ENCODE measurements at places on chromosomes 13 and 19.

DNA sequence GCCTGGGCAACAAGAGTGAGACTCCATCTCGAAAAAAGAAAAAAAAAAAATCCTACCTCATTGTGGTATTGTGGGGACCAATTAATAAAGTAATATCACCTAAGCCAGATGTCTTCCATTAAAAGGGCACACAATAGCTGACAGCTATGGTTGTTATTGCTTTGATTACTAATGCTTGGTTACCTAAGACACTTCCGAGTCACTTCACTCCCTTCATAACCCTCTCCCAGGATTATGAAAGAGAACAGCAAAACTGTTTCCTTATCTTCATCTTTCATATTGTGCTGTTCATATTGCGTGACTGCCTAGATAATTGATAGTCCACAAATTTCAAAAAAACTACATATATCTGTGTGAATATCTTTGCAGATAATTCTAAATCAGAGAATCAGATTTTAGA is 10.3 kb upstream of the HSPH1 start:
- no peak for DNase-seq

DNA sequence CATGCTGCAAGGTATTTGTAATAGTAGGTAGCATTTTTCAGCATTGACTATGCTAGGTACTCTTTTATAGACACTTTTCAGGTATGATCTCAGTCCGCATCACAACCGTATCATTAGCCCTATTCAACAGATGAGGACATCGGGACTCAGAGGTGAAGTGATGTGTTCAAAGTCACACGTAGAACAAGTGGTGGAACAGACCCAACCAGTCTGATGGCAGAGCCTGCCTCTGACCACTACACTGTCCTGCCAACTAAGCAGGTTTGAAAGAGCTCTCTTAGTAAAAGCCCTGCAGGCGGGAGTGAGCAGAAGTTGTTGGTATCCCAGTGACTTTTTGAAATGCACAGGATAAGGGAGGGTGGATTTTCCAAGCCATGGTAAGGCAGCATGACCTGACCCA is 20.2 kb downstream of the PAF1 start:
- no peak for DNase-seq

DNA sequence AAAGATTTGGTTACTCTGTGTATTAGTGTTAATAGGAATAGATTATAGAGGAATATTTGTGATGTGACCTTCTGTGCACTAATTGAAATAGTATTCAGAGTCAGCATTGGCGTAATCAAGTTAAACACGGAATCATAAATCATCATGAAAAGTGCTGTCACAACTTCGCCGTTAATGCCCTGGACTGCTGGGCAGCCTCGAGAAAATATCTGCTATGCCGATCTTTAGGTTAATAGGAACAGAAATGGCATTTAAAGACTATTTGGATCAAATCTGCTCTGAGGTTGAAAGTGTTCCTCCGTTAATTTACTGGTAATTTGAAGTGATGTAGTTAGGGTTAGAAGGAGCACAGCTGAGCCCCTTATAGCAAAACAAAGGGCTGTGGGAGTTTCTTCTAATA is 219.0 kb downstream of the MZT1 start:
- no peak for DNase-seq

DNA sequence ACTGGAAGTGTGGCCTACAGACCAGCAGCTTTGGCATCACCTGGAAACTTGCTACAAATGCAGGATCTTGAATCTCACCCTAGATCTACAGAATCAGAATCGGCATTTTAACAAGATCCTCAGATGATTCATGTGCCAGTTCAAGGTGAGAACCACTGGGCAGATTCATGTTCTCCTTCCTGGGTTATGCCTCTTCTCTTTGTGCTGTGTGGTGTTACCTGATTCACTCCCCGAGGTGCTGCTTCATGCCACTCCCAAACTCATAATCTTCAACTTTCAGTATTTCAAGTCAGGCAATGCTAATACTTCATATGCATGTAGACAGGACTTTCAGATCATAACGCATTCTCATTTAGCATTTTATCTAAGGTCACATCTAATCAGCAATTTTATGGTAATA is 427.7 kb downstream of the FOXO1 start:
- DNase-seq = no peak

GRCh38 chr19:9871626-9872338 is 36.7 kb downstream of the PIN1 start:
- no peak for DNase-seq

DNA sequence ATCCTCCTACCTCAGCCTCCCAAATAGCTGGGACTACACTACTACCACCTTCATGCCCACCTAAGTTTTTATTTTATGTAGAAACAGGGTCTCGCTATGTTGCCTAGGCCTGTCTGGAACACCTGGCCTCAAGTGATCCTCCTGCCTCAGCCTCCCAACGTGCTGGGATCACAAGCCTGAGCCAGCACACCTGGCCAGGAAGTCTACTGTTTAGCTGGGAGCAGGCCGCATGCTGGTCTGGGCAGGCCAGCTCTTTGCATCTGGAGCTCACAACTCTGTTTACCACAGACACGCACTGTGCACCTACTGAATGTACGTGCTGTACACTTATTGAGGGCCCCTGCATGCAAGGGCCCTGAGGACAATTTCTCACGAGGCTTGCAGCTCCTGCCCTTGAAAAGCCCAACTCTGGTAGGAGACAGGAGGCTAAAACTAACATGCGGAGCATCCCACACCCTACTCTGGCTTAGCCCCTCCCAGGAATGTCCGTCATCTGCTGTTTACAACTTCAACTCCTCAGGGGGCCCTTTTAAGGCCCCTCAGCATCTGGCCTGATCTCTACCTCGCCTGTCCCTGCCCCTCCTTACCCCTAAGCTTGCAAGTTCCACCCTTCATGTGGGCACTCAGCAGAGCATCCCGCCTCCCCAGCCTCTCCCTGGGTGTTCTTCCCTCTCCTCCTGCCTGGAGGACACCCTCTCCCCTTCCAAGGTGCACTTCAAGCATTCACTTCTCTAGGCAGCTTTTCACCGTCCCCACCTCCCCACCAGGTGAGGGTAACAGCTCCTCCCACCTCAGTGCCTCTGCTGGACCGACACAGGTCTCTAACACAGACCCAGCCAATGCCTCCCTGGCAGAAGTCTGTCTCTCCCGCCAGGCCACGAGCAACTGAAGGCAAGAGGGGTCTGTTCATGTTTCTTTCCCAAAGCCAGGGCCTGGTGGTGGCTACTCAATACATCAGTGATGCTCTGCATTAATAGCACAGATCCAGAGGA is 114.2 kb upstream of the UQCRFS1 start:
- DNase-seq = no peak

- no peak for DNase-seq
Measured at GRCh38 chr13:105952973-105953290, 582.5 kb downstream of the EFNB2 start.

All from SK-N-SH (cell line).